ENCODE measurements at places on chromosomes 1 and 21. TPM values are rescaled to one million over a fixed set of nuclear protein-coding genes. Genes with fewer than 3 reads are reported as not detected.

Gene RCAN1
- total RNA-seq, result 8.3 TPM

Gene ACOT11
- 0.53 TPM for total RNA-seq

DNA sequence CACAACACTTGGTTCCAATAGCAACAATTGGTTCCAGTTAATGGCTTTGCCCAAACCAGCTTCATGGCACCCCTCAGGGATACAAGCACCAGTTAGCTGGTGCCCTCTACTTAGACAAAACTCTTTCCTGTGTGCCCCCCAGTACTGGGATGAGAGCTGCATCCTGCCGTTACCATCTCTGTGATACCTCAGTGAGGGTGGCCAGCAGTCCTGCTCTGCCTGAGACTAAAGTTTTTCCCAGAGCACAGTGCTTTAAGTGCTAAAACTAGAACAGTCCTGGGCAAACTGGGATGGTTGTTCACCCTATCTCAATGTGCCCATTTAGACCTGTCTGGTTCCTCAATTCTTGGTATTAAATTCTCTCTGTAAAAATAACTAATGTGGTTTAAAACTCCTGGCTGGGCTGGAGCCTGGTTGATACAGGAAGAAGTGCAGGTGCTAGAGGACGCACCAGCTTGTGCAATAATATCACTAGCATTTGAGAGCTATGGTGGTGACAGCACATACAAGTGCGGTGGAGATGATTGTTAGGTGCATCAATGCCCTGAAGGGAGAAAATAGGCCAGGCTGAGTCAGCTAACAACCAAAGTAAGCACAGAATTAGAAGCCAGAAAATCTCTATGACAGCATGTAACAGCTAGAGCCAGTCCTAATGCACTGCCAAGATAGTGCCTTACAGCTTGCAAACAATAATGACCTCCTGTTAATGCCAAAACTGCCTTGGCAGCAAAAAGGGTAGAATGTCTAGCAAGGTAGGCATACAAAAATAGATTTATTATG lies 179.8 kb upstream of the GALNT2 start:
- no peaks in the 10 kb centered on the region for H3K36me3 ChIP-seq
- no peak for DNase-seq
- H3K27ac ChIP-seq, result no peak overlapping the region
- H3K4me3 ChIP-seq, result no peak overlapping the region

DNA sequence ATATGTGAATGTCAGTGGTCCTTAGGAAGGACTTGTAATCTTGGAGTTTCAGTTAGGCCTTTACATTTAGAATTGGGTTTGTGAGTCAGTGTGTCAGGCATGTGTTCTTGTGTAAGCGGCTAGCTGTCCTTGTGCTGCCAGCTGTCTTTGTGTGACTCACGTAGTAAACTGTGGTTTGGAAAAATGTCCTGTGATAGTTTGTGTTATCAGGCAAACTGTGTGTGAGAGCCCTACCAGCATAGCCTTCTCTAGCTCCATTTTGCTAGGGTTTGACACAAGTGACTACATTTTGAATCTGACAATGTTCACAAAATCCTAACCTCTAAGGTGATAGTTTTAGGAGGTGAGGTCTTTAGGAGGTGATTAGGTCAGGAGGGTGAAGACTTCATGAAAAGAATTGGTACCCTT lies 6.9 kb upstream of the SLC35D1 start:
- no peaks in the 10 kb centered on the region for H3K4me1 ChIP-seq
- no peaks in the 10 kb centered on the region for H3K36me3 ChIP-seq
- no peak for DNase-seq
- H3K27me3 ChIP-seq, result peaks cover 14% of the 10 kb centered on the region
- no peak overlapping the region for H3K4me3 ChIP-seq

- H3K27me3 ChIP-seq, result no peaks in the 10 kb centered on the region
- H3K4me3 ChIP-seq, result no peak overlapping the region
- H3K4me1 ChIP-seq, result peaks cover 2% of the 10 kb centered on the region
- DNase-seq, result no peak
Measured at GRCh38 chr1:246789454-246790339, 65.5 kb downstream of the SCCPDH start.

DNA sequence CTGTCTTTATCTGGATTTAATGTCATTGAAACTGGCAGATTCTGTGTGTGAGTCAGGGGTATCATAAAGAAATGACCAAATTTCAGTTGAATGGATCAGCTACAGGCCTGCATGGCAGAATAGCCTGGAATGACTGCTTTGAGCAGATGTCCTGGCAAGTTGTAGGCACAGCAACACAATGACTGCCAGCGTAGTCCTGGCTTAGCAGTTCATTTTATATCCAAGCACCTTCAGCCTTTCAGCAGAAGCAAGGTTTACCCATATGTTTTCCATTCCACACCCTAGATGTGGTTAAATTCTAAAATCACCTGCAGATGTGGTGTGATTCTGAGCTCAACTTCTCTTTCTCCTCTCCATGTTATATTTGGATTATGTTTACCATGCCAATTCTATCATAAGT lies 22.3 kb upstream of the PTGFR start:
- no peaks in the 10 kb centered on the region for H3K36me3 ChIP-seq
- no peak overlapping the region for H3K27ac ChIP-seq
- H3K27me3 ChIP-seq, result no peaks in the 10 kb centered on the region
- no peaks in the 10 kb centered on the region for H3K4me1 ChIP-seq
- DNase-seq, result no peak

- H3K27ac ChIP-seq, result no peak overlapping the region
- H3K4me3 ChIP-seq, result no peak overlapping the region
- no peaks in the 10 kb centered on the region for H3K27me3 ChIP-seq
- DNase-seq, result no peak
Measured at GRCh38 chr1:210707300-210708240, 378.9 kb downstream of the HHAT start.

DNA sequence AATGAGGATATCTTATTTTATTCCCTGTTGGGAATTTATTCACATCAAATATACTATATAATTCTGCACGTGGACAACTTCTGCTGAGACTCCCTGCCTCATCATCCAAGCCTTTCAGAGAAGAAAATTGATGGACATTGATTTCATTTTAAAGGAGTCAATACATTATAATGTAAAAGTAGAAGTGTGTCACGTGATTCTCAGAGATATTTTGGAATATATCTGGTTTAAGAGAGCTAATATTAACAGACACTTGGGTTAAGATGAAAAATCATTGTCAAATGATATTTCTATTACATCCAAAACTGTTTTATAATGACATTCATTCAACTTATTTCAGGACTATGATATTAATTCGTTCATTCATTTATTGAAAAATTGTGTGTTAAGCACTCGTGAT lies 314.2 kb downstream of the ADGRL2 start:
- H3K36me3 ChIP-seq, result no peaks in the 10 kb centered on the region
- no peak for DNase-seq
- H3K4me1 ChIP-seq, result no peaks in the 10 kb centered on the region
- H3K4me3 ChIP-seq, result no peak overlapping the region

- peaks cover 56% of the 10 kb centered on the region for H3K4me1 ChIP-seq
- no peaks in the 10 kb centered on the region for H3K36me3 ChIP-seq
- H3K27ac ChIP-seq, result peak overlapping the region; percentile 18
- DNase-seq, result no peak
Measured at GRCh38 chr21:42465008-42465802, 30.8 kb downstream of the RSPH1 start.

Measured in activated CD4-positive, alpha-beta memory T cell treated with anti-CD3 and anti-CD28 coated beads, Interleukin-2, amount 10 ng/mL, durations not matched to agents 7 days and 5 days (primary cell).